Neuronal stem cell (in vitro differentiated cells): ENCODE measurements at places on chromosomes 11 and 22.

DNA sequence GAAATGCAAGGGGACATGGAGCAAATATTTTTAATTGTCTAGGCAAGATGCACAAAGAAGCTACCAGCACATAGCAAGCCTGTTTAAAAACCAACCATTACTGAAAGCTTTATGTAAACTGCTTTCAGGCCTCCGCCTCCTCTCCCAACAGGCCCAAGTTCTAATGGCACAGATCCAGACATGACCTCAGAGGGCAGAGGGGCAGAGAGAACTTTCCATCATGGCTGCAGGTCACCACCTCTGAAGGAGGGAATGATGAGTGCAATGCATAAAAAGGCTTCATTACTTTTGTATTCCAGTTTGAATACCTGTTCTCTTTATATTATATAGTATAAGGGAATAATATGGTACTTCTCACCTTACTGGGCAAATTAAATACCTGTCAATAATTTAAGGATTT is 15.2 kb downstream of the DDX17 start:
- H3K27ac ChIP-seq = no peak overlapping the region
- no peaks in the 10 kb centered on the region for H3K4me1 ChIP-seq
- H3K4me3 ChIP-seq = no peak overlapping the region
- no peaks in the 10 kb centered on the region for H3K27me3 ChIP-seq

GRCh38 chr11:130390071-130390758 is 38.2 kb downstream of the ADAMTS8 start:
- DNase-seq = no peak
- no peak overlapping the region for H3K4me3 ChIP-seq
- H3K27ac ChIP-seq = no peak overlapping the region
- H3K4me1 ChIP-seq = peaks cover 12% of the 10 kb centered on the region

DNA sequence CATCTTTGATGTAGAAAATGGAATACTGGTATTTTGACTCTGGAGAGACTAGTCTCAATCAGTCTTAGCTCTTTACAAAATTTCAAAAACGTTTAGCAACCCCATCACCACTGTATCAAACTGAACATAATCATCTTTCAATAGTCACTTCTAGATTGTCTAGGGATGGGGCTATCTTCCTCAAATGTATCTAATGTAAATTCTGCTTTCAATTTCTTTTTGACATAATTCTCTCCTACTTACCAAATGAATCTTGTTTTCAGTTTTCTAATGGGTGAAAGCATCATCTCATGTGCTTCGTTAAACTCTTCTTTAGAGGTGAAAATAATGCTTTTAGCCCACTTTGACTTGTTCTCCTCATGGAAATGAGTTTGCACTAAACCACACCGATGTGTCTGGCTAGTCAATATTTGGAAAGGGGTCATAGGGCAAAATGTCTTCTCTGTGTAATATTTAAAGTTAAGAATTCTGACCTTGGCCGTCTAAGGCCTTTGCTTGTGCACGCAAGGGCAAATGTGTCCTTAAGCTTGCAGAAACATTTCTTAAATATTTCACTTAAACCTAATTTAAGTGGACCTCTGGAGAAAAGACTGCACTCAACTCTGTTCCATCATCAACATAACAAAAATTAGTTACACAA is 5.2 kb downstream of the SIK3 start:
- H3K36me3 ChIP-seq = no peaks in the 10 kb centered on the region
- H3K4me3 ChIP-seq = no peak overlapping the region
- peaks cover 11% of the 10 kb centered on the region for H3K4me1 ChIP-seq
- H3K27me3 ChIP-seq = no peaks in the 10 kb centered on the region
- no peak overlapping the region for H3K27ac ChIP-seq

DNA sequence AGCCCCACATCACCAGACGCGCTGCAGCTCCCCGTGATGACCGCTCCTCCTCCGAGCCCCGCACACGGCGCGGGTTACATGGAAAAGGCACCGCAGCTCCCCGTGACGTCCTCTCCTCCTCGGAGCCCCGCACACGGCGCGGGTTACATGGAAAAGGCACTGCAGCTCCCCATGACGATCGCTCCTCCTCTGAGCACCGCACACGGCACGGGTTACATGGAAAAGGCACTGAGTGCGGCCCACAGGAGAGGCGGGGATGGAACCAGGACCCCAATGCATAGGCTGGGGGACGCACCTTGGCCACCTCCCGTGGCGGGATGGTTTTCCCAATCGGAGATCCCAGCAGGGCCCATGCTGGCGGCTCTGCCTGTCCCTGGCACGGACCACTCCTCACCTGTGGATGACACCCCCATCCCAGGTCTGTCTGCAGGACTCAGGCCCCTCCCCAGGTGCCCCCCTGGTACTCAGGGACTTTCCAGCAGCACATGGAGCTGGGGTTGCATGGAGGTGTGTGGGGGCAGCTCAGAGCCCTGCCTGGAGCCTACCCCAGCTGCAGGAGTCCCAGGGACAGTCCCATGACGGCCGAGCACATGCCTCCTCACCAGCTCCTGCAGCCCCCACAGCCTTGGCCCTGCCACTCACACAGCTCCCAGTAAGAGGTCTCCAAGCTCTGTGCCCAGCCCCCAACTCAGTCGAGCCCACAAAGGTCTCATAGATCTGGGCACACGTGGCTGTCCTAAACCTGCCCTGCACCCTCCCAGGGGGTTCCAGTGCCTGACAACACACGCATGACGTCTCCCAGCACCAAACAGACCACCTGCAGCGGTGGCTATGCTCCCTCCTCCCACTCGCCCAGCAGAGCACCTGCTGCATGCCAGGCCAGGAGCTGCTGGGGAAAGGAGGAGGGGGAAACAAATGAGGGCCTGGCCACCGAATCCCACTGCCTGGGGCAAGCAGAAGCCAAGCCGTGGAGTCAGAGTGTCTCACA is 166.6 kb downstream of the BRD1 start:
- no peak for DNase-seq
- H3K36me3 ChIP-seq = no peaks in the 10 kb centered on the region
- H3K27ac ChIP-seq = no peak overlapping the region

DNA sequence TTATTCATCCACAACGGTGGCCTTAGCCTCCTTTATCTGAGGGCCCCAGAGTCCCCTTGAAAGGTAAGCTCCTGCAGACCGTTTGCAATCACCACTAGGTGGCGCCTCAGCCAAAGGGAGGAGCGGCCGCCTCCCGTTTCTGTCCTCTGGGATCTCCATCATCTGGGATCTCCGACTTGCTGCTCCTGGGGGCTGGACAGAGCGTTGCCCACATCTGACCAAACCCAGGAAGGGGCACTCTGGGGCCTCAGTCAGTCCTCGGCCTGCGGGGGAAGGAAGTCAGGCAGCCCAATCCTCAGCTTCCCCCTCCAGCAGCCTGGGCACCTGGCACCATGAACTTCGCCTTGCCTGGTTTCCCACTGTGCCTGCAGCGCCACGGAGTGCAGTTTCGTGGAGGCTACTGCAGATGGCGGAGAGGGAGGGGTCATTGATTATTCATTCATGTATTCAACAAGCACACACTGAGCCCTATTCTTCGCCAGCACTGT is 23.5 kb downstream of the TP53I11 start:
- no peak overlapping the region for H3K4me3 ChIP-seq
- DNase-seq = peak; percentile 78
- peaks cover 27% of the 10 kb centered on the region for H3K36me3 ChIP-seq
- H3K27me3 ChIP-seq = no peaks in the 10 kb centered on the region
- H3K4me1 ChIP-seq = no peaks in the 10 kb centered on the region

- H3K4me3 ChIP-seq = no peak overlapping the region
- H3K27ac ChIP-seq = no peak overlapping the region
- no peaks in the 10 kb centered on the region for H3K4me1 ChIP-seq
- H3K36me3 ChIP-seq = peaks cover 30% of the 10 kb centered on the region
- no peak for DNase-seq
- H3K27me3 ChIP-seq = no peaks in the 10 kb centered on the region
Observed at GRCh38 chr22:20748082-20748481, 25.8 kb upstream of the SERPIND1 start.

DNA sequence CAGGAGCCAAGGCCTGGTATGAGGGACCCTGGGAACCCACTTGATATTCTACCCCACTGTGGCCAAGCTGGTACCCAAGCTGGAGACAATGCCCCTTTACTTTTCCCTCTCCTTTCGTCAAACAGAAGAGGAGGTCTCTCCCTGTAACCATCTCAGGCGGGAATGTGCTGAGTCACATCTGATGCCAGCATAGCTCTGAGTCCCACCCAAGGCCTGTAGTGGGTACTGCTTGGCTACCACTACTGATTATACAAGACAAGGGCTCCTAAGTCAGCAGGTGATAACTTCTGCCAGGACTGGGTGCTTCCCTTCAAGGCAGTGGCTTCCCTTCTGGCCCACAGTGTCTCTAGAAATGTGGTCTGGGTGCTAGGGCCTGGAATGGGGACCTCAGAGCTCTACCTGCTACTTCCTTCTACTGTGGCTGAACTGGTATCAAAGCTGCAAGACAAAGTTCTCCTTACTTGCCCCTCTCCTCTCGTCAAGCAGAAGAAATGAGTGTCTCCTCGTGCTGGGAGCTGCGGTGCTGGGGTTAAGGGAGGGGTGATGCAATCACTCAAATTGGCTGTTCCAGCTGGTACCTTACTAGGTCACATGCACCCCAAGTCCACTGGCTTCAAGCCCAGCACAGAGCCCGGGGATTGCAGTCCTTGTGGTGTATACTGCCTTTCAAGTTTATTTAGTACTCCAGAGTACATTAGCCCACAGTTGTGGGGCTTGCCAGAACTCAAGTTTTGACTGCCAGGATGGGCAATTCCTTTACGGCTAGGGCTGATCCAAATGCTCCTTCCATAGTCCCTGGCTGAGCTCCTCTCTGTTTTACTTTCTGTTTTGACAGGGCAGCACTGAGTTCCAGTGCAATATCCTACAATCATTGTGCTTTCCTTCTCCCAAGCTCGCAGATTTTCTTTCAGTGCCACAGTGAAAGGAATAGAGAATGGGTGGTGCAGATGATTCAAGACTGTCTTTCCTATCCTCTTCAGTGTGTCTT is 419.7 kb upstream of the CNTN5 start:
- H3K4me1 ChIP-seq = no peaks in the 10 kb centered on the region
- H3K4me3 ChIP-seq = no peak overlapping the region
- no peaks in the 10 kb centered on the region for H3K36me3 ChIP-seq
- no peak overlapping the region for H3K27ac ChIP-seq
- no peak for DNase-seq
